ENCODE measurements at places on chromosomes 16 and 17. TPM values are rescaled to one million over a fixed set of nuclear protein-coding genes. Genes with fewer than 3 reads are reported as not detected.

DNA sequence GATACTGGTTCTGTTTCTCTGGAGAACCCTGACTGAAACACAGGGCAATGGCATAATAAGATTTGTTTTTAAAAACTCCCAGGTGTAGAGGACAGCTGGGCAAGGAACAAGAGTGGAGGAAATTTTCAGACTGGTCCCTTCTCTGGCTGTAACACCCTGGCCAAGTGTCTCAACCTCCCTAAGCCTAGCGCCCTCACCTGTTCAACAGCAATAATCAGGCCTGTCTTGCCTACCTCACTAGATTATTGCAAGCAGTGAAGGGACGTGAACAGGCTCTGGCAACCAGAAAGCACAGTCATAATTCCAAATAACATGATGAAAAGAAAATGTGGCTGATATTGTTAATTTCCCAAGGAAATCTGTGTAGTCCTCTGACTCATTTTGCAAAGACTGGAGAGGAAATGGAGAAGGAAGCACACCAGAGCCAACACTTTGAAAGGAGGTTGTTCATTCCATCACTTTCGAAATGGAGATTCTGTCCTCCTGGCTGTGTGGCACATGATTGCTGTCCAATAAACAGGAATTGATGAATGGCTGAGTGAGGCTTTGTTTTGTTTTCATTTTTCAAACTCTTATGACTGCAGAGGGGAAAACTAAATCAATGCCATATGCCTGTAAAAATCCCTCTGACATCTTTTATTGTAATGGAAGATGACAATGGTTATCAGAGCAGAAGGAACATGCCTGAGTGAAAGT is 87.5 kb upstream of the HLF start:
- DNase-seq = no peak

The TBC1D3G gene
- total RNA-seq = not detected

DNA sequence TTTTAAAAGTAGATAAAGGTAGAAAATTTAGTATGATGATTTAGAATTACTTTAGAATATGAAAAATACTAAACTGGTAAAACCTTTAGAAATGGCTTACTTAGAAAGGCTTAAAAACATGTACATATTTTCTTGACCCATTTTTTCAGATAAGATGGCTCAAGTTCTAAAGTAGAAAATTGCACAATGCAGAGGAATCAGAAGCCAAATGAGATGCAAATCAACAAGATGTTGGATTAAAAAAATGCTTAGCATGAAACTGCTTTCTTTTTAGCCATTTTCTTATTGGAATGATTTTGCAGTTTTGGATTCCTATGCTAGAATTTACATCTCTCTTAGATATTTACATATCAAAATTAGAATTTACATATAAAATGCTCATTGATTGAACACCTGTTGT is 1.5 kb upstream of the KRTAP3-1 start:
- DNase-seq = no peak

DNA sequence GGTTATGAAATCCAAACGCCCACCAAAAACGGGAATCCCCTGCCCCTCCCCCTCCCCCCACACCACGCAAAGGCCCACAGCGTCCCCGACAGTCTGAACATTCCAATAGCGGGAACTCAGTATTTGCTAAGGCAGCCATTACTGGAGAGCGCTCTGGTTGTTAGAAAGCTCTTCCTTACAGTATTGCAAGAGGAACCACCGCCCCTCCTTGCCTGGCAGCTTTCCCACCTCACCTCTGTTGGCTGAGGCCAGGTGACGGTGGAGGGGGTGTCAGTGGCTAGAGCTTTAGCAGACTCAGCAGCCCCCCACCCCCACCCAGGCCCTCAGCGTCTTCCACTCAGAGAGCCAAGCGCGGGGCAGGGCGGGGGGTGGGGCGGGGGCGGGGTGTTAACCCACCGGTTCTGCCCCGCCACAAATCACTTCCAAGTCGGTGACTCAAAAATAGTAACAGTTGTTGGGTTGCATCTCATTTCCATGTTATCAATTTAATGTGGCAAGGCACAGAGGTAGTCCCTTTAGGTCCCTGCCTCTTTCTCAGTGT is 2.2 kb upstream of the PLEKHH3 start:
- peak; percentile 68 for DNase-seq

GRCh38 chr17:3911271-3912053 is 4.8 kb downstream of the P2RX1 start:
- DNase-seq = no peak

DNA sequence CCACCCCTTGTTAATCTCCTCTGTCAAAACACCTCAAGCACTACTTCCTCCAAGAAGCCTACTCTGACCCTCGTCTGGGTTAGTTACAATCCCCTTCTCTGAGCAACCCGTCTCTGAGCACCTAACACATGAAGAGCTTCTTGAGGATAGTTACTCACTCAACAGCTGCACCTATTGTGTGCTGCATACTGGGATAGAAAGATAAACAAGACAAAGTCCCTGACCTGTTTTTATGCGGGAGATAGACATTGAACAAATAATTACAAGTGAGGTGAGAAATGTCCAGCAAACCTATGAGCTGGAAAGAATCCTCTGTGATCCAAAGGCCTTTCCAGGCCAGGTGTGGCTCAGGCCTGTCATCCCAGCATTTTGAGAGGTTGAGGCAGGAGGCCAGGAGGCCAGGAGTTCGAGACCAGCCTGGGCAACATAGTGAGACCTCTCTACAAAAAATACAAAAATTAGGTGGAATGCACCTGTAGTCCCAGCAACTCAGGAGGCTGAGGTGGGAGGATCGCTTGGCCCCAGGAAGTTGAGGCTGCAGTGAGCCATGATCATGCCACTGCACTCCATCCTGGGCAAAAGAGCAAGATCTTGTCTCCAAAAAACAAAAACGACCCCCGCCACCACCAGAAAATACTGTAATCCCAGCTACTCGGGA is 5.5 kb upstream of the ZNF771 start:
- no peak for DNase-seq

DNA sequence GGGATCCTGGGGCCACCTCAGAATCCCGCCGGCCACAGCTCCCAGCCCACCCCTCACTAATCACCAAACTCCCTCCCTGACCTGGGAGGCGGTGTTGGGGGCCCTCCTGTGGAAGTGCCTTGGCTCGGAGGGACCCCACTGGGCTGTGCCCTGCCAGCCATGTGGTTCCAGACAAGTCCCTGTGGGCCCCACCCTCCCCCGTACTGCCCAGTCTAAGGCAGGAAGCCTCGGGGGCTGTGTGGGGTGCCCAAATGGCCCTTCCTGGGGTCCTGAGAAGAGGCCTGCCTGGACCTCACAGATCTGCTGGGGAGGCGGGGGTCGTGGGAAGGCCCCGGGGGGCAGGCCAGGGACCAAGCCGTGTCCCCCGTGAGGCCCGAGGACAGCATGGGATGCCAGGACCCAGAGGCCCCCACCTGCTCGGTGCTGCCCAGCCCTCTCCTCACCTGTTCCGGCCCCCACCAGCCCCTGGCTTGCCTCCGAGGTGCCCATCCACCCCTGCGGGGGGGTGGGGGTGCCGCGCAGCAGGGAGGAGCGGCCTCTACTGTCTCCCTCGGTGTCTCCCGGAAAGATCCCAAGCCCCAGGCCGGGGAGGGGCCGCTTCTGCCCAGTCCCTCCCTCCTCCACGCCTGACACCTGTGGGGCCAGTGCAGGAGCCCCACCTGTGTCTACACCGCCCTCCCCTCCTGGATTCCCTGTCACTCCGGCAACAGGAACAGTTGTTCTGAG is 9.3 kb upstream of the KREMEN2 start:
- DNase-seq = no peak

DNA sequence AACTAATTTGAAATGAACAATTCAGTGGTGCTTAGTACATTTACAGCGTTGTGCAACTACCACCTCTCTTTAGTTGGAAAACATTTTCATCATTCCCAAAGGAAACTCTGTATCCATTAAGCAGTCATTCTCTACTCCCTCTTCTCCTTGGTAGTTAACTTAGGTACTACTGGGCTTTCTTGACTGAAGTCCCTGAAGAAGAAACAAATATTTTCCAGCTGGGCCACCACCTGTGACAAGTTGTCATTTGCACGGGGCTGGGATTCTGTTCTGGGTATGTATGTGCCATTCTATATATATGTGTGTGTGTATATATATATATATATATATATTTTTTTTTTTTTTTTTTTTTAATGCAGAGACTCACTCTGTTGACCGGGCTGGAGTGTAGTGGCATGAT is 15.4 kb upstream of the RMI2 start:
- DNase-seq = no peak

- DNase-seq = no peak
Measured at GRCh38 chr17:57855391-57856035, 5.7 kb upstream of the MRPS23 start.

DNA sequence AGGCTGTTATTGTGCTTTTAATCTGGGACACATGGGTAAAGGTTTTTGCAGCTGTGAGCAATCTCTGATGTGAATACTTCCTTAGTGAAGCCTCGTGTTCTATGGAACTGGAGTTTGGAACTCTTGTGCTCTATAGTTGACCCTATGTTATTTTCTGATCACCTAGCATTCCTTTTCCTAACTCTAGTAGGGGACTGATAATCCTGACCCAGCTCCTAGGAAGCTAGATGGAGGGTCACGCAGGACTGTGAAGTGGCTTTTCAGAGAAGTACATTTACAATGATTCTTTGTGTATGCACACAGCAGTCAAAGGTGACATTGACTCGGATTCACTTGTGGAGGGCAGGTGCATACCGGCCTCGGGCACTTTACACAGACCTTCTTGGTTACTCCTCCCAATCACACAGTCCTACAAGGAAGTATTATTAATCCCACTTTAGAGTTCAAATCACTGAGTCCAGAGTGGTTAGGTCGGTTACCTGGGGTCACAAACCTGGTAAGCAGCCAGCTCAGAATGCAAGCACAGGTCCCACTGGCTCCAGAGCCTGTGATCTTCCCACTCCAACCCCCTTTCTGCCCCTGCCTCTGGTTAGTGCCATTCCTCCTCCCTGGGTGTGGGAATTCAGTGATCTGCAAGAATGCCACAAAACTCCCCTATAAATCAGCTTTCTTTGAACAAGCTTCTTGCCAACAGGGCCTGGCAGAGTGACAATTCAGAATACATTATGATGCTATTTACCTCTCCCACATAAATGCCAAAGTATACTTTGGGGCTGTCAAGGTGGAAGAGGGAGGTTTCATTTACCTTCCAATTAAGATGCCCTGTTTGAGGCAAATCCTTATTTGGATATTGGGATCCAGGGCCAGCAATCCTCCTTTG is 7.1 kb downstream of the CHD9NB start:
- DNase-seq = no peak

All from right atrium auricular region (tissue), 2 donors.